ENCODE measurements at places on chromosomes 1 and 21.

DNA sequence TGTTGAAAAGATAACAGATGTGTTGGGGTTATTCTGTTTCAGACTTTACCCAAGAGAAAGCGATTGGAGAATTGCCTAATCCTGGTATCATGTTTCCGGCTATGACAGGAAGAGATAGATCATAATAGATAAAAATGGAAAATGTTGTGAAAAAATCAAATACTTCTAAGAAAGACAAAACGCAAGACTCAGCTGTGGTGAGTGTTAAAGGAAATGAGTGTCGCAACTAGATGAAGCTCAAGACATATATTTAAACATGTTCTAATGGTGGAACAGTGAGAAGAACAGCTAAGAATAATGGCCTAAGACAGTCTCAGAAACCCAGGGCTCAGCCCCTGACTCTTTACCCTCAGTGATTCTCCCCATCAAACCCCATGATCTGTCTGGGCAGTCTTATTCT, 426.7 kb upstream of the RUNX1 start:
- no peak for DNase-seq

GRCh38 chr1:40844079-40844478, 18.1 kb downstream of the CITED4 start:
- DNase-seq = no peak

GRCh38 chr1:1013922-1014648, 788 bp downstream of the ISG15 start:
- DNase-seq = peak; percentile 50

DNA sequence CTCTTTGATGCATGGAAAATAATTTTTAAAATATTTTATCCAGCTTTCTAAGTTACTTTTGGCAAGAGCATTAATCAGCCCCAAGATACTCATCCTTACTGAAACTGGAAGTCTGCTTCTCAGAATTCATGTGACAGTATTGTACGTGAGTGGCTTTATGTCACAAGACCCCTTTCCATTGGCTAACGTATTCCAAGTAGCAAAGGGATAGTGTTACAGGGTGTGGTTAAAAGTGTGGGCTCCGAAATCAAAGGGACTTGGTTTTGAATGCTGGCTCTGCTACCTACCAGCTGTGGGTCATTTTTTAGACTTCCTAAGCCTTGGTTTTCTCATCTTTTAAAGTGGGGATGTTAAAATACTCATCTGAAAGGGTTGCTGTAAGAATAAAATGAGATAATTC, 91.7 kb downstream of the RHOU start:
- no peak for DNase-seq

DNA sequence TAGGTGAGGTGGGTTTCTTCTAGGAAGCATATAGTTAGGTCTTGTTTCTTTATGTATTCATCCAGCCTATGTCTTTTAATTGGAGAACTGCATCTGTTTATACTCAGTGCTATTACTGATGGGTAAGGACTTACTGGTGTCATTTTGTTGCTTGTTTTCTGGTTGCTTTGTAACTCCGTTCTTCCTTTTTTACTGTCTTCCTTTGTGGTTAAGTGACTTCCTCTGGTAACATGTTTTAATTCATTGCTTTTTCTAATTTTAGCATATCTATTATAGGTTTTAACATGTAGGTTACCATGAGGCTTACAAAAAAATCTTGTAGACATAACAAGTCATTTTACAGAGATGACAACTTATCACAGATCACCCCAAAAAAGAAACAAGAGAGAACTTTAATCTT, 160.8 kb downstream of the VAV3 start:
- DNase-seq = no peak

- no peak for DNase-seq
Measured at GRCh38 chr1:56590520-56591011, 11.2 kb upstream of the PLPP3 start.

DNA sequence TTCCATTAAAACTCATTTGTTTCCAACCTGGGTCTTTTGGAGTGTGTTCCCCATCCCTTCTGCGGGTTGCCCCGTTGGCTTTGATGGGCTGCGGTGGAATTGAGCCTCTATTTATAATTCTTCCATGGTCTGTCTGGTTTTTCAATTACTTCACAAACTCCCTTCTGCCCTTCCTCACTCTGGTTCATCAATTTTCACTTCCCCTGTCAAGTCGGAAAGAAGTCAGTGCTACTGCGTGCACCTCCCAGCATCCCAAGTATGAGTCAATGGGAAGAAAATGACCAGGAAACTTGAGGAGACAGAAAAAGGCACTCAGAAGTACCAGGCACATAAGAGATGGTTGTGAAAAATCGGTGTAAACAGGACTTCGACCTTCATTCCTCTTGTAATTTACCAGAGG, 126.2 kb downstream of the KAZN start:
- no peak for DNase-seq

DNA sequence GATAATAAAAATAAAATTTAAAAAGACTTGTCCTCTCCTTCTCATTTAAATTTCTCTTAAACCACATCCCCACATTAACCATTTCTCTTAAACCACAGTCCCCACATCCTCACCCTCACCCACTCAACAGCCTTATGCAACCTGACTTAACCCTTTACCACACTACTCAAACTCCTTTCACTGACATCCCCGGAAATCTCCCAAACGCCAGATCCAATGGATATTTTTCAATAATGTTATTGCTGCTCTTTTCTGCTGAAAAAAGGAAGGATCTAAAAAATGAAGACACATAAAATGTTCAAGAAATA, 54.2 kb upstream of the EEIG2 start:
- DNase-seq = no peak

GRCh38 chr1:15696956-15697521, 12.9 kb downstream of the PLEKHM2 start:
- DNase-seq = no peak

DNA sequence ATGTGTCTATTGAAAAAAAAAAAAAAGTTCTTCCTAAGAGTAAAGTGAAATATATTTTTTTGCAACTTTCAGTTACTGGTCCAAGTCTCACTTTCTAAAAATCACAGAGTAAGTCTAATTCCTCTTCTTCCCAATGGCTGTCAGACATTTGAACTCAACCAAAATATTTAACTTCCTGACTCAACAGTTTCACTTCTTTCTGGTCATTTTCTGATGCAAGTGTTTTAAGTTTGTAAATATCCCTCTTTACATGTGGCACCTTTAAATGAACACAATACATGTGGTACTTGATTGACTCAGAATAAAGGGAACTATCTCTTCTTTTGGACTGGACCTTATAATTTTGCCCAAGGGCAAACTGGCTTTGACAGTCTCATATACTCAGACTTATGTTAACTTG, 76.7 kb downstream of the ASH1L start:
- DNase-seq = no peak

- DNase-seq = no peak
Measured at GRCh38 chr1:101407505-101408211, 170.8 kb downstream of the S1PR1 start.

GRCh38 chr1:145695821-145696629, 11.1 kb downstream of the PDZK1 start:
- no peak for DNase-seq

DNA sequence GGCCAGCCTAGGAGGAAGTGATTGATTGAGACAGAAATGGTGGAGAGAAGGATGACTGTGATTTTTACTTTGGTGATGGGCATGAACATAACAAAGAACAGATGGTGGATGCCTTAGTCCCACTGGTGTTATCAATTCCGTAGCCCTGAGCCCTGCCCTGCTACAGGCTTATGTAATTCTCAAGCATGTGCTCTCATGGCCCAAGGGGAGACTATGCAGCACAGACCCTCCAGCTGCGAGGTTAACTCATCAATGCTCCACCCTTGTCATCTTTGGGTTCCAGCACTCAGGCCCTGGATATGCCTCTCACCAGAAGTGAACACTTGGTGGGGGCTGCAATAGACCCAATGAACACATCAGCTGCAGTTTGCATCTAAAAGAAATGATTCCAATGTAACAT, 62.7 kb upstream of the LRRC8D start:
- DNase-seq = no peak

GRCh38 chr1:173554089-173554488, 48.8 kb downstream of the SLC9C2 start:
- DNase-seq = no peak
